GDM1 (cell line): ENCODE measurements at places on chromosomes 13 and 19.

DNA sequence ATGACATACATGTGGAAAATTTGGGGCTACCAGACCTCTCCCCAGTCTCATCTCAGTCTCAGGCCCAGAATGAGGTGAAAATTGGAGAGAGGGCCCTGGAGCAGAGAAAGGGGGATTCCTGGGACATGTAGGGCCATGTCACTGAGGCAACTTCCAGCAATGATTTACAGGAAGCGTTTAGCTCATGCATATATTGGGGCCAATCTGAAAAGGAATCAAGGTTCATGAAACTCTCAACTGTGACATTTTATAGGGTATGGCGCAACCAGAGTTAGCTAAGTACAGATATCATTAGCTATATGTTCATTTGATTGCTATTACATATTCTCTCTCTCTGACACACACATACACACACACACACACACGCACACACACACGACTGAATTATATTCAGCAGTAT, 86.3 kb downstream of the RNASEH2B start:
- no peak for DNase-seq

DNA sequence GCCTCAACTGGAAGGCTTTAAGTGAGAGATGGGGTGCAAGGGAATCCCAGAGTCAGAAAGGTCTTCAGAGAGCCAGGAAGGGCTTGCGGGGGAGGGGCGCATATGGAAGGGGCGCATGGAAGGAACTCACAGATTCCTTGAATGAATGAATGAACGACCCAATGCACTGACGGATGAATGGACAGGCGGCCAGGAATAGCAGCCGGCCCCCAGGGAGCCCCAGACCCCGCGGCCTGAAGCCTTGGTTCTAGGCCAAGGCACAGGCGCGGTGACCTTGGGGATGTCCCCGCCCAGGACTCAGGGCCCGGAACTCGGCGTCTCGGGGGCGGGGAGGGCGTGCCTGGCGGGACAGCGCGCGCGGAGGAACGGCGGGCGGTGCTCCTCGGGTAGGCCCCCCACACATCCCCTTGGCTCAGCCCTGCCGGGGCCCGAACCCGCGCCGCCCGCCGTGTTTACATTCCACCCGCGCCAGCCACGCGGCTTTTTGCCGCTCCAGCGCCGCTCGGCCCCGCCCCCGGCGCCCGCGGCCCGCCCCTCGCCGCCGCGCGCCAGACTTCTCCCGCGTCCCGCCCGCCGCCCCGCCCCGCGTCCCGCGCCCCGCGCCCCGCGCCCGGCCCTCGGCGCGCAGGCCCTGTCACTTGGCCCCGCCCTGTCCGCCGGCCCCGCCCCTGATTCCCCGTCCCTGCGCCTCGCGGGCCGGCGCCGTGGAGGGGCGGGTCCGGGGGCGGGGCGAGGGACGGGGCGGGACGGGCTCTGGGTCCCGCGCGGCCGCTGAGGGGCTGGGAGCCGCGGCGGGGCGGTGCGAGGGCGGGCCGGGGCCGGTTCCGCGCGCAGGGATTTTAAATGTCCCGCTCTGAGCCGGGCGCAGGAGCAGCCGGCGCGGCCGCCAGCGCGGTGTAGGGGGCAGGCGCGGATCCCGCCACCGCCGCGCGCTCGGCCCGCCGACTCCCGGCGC, at the start of gene CCNE1:
TSS of gene CCNE1 (plus strand) at position 867 of the 955 bp plus-strand sequence. CDS start 565 bp downstream, outside the sequence.
- peak; percentile 84 for DNase-seq

GRCh38 chr19:33508431-33508830, 13.2 kb downstream of the PEPD start:
- no peak for DNase-seq

GRCh38 chr13:94352057-94352456, 127.4 kb downstream of the DCT start:
- DNase-seq = no peak

- no peak for DNase-seq
These were observed 56.9 kb upstream of the TSHZ3 start for GRCh38 chr19:31406106-31406505.

DNA sequence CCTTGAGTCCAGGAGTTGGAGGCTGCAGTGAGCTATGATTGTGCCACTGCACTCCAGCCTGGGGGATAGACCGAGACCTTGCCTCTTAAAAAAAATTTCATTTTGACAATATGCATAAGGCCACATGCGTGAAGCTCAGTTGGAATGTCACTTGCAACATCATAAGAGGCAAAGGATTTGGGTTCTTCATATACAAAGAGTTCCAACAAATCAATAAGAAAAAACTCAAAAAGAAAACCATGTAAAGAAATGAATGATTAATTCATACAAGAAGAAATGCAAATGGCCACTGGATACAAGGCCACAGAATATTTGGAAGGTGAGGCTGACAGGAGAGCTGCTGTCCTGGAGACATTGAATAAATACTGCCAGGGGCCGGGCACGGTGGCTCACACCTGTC, 9.6 kb upstream of the TCF3 start:
- no peak for DNase-seq

DNA sequence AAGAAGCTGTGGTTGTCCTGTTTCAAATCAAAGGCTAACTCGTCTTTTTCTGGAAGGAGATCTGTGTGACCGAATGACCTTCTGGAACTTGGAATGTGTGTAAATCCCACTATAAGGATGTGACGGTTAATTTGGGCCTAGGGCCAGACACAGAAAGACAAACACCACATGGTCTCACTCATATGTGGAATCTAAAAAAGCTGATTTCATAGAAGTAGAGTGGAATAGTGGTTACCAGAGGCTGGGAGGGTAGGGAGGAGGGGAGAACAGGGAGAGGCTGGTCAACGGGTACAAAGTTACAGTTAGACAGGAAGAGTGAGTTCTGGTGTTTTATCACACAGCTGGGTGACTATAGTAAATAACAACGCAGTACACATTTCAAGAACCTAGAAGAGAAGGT, 39.3 kb upstream of the RGCC start:
- no peak for DNase-seq

DNA sequence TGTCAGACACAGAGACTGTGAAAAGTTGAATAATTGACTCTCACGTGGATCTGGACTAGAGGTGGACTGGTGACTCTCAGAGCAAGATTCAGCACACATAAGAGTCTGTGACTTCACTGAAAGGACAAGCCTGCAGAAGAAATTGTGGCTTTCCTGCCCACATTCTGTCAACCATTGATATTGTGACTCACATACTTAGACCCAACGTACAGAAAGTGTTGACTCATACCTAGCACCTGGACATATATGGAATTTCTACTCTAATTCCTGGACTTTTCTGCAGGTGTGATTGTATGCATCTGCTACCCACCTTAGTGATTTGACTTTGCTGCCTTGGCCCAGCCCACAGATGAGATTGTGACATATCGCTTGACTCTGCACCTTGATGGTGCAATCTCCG, 15.6 kb upstream of the ZNF730 start:
- DNase-seq = no peak

DNA sequence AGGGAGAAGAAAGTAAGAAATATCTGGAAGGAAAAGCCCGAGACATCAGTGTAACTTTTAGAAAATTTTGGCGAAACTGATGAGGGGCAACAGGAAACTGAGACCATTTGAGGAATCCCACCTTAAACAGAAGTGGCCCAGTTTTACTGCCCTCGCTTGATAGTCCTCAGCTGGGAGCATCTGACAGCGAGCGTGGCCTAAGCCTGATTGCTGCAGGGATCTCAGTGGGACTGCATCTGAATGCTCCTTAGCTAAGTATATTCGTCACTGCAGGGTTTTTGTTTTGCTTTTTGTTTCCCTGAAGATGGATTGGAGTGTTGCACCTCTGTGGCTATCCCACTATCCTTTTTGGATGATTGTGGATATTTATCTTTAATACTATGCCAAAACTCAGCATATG, 262.7 kb upstream of the KLHL1 start:
- DNase-seq = no peak

DNA sequence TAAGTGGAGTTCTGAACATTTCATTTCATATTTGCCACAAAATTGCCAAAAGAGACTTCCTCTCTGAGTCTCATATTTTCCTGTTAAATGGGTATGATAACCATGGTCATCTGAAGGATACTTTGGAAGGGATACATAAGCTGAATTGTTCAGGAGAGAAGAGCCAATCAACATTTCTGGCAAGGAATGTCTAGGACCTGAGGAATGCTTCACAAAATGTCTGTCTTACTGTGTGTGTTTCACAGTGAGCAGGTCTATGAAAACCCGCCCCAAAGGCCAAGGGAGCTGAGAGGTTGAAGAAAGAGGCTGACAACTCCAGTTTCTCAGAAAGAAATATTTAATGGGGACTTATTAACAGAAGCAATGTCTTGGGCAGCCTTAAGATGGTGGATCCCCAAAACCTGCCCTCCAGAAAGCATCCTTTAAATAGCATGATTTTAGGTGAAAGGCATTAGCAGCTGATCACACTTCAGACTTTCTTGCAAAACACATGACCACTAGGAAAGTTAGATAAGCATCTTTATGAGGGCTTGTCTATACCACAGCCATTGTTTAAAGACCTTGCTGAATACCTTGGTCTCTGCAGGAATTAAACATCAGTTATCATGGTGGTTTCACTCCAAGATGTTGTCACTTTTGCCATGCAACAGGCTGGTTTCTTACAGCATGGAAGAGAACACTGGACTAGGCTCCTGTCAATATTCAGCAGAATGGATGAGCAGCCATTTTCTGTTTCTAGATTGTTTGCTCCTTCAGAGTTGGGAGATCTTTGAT, 78.9 kb downstream of the TNFSF11 start:
- no peak for DNase-seq

DNA sequence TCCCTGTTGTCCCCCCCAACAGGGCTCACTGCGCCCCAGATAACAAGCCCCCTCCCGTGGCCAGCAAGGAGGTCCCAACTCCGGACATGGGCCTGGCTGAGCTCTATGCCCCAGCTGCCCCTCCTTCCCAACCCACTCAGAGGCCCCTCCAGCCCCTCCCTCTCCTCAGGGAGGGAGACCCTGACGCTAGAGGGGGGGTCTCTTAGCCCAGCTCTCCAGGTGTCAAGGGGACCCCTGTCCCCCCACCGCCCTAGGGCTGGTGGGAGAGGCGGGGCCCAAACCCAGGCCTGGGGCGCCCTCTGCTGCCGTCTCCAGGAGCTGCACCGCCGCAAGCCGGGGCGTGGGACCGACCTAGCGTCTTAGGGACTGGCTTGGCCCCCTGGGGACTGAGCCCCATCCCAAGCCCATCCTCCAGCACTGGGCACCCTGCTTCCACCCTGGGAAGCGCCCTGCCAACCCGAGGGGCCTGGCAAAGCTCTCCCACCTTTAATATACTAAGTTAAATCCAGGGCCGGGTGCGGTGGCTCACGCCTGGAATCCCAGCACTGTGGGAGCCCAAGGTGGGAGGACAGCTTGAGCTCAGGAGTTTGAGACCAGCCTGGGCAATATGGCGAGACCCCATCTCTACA, 1.4 kb downstream of the GRIN3B start:
- DNase-seq = peak; percentile 31

DNA sequence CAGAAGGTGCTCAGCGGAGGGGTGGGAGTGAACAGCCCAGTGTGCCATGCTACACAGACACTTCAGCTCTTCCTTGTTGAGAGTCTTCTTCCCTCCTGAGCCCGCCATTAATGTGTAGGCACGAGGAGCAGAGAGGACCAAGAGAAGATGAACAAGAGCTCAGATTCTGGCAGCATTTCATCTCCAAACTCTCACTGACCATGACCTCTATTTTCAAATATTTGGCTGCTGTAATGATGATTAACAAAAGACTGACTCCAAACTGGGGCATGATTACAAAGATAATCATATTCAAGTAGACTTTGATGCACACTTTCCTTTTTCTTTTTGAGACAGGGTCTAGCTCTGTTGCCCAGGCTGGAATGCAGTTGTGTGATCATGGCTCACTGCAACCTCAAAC, 236.5 kb downstream of the DCLK1 start:
- DNase-seq = no peak

GRCh38 chr13:100364591-100364990, 224.0 kb downstream of the GGACT start:
- DNase-seq = no peak

DNA sequence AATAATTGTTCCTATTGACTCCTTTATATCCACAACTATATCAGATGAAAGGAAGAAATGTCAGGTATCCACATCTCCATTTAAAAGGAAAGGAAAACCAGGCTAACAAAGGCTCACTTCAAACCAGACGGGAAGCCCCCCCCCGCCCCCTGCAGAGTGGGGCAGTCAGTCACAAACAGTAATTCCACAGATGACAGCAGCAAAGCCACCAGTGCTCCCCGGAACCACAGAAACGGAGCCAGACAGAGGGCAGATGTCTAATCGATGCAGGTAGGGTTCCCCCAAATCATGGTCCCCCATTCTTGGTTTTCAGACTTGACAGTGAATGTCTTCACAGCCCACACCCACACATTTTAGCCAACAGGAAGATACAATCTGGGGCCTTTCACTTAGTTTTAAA, 100.8 kb downstream of the STK24 start:
- no peak for DNase-seq

DNA sequence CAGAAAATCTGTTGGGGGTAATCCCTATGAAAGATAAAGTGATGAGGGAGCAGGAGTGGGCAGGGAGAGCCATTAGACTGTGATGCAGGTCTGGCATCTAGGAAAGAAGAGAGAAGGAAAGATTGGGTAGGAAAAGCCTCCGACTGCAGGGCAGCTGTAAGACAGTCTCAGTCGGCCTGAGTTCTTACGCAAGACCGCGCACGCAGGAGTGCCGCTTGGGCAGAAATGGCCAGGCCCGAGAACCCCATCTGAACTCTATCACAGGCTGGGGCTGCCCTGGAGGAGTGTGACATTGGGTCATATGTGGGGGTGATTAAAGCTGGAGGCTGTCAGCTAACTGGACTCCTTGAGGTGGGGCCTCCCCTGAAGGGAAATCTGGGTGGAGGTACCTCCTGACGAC, 13.9 kb upstream of the FBXL3 start:
- no peak for DNase-seq

- no peak for DNase-seq
These were observed 5.8 kb downstream of the FCHO1 start for GRCh38 chr19:17757125-17757524.

- no peak for DNase-seq
These were observed 77.6 kb downstream of the KDM4B start for GRCh38 chr19:5046339-5047039.

GRCh38 chr19:6482343-6482686, 728 bp upstream of the DENND1C start:
- DNase-seq = no peak
